ENCODE measurements at places on chromosomes 11 and 22.
A peak's percentile ranks its signal among the peaks of the same experiment; 100 is the strongest.

DNA sequence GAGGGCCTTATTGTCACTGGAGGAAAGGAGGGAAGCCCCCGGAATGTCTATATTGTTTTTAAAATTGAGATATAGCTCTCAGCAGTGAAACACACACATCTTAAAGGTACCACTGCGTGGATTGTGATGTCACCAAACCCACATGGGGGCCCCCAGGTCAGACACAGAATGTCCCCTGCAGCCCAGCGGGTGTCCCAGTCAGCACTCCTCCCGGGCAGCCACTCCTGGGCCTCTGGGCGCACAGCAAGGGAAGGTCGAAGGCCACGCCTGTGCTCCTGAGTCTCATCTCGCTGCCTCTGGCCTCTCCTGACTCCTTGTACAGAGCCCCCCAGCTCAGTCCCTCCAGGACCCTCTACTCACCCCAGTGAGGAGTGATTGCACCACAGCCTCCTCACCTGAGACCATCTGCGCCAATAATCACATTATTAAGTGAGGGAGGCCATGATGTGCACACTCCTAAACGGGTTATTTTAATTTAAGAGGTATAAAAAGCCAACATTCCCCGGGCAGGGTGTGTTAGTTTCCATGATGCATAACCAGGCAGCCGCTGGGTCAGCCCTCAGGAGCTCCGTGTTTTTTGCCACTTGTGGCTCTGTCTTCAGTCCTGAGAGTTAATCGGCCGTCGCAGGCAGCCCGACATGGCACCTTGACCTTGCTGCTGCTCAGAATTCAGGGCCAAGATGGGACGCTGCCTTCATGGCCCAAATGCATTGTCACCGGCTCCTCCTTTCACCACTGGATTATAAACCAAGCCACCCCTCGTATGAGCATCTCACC is 1089.3 kb downstream of the BRD1 start:
- DNase-seq = no peak

DNA sequence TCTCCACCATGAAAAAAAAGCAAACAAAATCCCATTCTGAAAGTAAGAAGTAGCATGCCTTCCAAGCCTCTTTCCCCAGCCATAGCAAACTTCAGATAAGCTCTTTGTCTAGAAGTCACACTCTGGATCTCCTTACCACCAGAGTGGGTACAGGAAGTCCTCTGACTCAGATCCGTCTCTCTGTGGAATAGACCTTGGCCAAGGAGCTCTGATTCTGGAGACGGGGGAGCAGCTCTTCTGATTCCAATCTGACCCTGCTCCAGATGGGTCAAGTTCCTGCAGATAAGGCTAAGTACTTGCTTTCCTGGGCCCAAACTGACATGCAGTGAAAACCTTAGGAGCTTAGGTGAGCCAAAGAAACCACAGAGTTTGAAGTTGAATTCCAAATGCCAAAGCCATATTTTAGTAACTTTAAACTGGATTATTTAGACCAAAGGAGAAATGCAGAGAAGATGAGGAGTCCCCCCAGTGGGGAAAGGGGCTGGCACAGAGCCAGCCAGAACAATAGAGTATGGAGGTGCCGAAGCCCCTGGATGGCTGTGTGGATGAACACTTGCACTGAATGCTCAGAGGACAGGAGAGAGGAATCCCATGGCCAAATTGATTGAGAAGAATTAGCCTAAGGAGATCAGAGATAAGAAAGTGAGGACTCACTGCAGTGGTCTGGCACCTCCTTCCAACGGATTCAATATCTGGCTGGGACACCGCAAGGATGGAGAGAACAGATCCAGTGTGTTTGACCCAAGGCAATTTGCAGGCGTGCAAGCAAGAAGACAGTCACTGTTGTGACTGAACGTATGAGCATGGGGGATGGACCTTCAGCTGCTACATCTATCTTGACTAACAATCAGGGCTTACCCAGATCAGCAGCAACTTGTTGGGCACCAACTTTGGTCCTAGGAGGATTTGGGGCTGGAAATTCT is 54.9 kb downstream of the ENDOD1 start:
- no peak for DNase-seq

- no peak for DNase-seq
Observed at GRCh38 chr11:21807350-21807749, 385.5 kb upstream of the ANO5 start.

DNA sequence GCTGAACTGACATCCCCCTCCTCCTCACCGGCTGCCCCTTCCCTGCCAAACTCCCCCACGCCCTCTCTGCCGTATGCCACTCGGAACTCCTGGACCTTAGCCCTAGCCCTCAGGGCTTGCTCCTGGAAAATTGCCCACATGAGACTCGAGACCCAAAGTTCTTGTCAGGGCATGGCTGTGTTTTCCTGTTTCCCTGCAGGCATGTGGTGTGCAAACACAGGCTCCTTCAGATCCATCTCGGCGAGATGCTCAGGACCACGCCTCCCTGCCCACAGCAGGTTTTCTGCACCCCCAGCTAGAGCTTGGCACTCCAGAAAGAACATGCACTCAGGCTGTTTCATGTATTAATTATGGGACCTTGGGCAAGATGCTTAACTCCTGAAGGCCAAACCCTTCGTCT is 1480.4 kb downstream of the BRD1 start:
- DNase-seq = no peak

DNA sequence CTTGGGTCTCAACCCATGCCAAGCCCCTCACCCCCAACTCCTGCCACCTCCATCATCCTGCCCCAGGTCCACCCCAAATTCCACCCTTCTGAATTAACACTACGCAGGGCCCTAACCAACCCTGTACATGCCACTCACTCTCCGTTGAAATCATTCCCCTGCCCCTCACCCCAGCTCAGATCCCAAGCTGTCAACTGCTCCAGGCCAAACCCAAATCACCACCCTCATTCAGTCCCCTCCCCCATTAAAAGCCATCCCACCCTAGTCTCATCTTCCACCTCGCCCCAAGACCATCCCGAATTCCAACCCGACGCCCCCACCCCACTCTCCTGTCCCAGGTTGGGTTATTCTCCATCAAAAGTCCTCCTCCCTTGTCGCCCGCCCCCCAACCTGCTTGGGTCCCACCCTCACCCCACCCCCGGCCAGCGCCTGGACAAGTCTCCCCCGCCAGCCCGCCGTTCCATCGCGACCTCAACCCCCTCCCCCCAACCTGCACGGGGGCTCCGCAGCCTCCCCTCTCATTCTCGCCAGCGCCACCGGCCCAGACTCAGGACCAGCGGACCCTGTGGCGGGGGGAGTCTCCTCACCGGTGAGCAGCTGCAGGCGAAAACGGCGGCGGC is 466 bp downstream of the FAM168A start:
- no peak for DNase-seq

DNA sequence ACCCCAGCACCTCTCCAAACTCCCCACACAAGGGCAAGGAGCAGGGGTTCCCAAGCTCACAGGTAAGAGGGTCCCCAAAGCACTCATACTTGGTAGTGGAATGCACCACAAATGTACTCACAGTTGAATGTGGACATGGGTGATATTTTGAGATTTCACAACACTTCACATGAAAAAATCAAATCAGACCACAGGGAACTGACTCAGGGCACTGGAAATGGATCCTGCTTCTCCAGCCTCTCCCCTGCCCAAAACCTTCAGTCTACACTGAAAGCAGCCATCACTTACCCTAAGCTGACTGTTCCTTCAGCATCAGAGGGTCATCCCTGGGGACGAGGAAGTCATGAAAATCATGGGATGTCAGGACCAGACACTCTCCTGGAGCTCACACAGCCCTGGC is 40.2 kb downstream of the SCGB1A1 start:
- DNase-seq = no peak

DNA sequence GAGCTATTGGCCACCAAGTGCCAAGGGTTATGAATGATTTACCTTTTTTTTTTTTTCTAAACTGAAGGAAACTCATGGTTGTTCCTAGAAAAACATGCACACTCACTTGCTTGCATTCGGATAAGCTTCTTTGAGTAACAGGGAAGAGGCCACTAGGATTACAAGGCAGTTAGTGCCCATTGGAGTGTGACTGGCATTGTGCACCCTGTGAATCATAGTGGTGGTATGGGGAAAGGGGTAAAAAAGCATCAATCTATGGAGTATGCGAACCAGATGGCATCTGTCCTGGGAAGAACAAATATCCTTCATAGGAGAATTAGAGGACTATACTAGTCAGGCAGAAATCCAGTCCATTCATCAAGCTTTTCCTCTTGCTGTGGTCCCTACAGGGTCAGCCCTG is 24.2 kb downstream of the CD44 start:
- DNase-seq = no peak

- no peak for DNase-seq
Observed at GRCh38 chr11:15223318-15223717, 108.6 kb downstream of the INSC start.

DNA sequence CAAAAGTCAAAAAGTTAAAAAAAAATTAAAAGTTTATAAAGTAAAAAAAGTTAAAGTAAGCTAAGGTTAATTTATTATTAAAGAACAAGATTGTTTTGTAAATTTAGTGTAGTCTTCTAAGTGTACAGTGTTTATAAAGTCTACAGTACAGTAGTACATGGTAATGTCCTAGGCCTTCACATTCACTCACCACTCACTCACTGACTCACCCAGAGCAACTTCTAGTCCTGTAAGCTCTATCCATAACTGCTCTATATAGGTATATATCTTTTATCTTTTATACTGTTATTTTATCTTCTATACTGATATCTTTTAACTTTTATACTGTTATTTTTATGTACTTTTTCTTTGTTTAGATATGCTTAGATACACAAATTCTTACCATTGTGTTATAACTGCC is 11.2 kb downstream of the C2CD3 start:
- DNase-seq = no peak

GRCh38 chr22:30969532-30970355 is 679 bp downstream of the TUG1 start:
- DNase-seq = peak; percentile 9

DNA sequence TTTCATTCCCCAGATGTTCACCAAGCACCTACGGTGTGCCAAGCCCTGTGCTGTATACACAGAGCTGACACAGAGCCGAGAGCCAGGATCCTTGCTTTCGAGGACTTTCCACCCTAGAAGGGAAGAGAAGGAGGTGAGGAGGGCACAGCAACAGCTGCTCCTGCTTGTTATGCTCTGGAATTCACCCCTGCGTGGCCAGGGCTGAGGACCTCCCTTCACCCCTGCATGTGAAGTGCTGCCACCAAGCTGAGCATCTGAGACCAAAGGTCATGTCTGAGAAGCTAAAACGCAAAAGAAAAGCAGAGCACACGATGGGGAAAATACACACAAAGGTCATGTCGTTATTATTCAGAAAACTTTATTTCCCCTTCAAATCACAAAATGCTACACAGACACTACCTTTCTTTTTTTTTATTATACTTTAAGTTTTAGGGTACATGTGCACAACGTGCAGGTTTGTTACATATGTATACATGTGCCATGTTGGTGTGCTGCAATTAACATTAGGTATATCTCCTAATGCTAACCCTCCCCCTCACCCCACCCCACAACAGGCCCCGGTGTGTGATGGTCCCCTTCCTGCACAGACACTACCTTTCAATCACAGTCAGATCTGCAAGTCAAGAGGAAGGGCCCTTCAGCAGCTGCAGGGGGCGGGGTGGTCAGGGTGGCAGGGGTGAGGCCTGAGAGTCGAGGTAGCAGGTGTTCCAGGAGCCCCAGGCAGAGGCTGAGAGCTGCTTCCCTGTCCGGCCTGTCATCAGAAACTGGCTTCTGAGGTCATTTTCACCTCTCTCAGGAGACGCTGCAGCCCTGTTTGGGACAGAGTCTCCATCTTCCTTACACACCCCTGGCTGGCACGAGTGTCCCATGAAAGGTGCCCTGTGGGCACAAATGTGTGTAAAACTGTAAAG is 40.1 kb upstream of the PRR5 start:
- DNase-seq = no peak

GRCh38 chr11:102561636-102562035 is 31.1 kb upstream of the MMP7 start:
- no peak for DNase-seq

DNA sequence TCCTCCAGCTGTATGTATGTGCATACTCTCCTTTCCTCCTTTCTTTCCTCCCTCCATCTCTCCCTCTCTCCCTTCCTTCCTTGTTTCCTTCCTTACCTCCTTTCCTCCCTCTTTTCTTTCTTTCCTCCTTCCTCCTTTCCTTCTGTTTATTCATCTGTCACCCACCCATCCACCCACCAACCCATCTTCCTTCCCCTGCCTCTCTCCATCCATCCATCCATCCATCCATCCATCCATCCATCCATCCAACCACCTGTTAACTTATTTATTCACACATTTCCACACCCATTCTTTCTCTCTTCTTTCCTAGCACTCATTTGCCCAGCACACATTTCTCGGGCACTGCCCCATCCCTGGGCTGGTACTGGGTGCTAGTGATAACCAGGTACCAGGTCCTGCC is 443.9 kb downstream of the MIAT start:
- DNase-seq = no peak

DNA sequence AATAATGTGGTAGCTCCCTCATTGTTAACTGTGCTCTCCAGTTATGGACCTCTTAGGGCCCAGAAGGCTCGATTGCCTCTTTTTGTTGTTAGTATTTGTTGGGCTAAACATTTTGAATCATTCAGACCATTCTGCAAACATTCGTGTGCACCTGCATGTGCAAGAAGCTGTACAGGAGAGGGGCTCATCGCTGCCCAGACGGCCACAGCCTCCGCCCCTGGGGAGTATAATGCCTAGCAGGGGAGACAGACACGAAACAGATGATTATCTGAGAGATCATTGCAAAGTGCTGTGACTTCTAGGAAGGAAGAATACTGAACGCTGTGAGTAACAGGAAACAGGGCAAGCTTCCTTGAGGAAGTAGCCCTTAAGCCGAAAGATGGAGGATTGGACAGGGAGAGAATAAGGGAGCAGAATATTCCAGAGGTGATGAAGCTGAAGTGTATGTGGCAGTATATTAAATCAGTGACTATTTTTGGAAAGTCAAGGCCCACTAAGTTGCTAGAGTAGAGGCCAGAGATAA is 123.3 kb upstream of the RASSF10 start:
- no peak for DNase-seq

GRCh38 chr22:35288116-35288515 is 11.6 kb upstream of the TOM1 start:
- no peak for DNase-seq

DNA sequence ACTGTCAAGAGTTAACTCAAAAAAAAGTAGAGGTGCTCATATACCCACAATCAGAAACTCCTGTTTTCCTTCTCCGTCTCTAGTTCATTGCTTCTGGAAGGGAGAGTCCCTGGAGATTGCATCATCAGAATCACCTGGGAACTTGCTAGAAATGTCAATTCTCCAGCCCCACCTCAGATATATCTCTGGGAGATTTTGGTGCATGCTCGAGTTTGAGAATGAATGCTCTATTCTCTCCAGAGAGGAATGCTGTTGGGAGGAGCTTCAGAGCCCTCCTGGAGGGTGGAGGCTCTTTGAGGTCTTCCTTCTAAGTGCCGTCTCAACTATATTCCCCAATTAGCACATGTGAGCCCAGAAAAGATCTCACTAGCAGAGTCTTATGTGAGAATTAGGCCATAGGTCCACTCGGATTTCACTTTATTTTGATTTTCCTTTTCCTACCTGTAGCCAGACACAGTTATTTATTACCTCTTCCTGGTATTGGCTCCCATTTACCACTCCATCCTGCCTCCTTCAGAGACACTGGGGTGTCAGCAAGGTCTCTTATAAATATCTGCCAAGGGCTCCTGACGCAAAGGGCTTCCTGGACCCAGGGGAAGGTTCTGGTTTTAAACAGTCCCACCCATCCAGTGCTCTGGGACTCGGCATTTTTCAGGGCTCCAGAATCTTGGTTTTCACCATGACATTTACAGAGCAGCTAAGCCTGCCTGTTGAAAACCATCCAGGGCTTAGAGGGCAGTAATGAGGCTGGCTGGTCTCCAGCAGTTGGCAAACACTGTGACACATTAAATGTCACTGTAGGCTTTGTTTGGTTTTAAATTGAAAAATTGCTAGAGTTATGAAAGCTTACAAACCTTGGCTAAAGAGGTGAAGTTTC is 136.2 kb downstream of the CD44 start:
- peak; percentile 67 for DNase-seq
